ENCODE measurements at places on chromosomes 1 and 21.
A peak's percentile ranks its signal among the peaks of the same experiment; 100 is the strongest.

GRCh38 chr1:116769994-116770393, 15.8 kb downstream of the CD2 start:
- H3K27me3 ChIP-seq, result no peaks in the 10 kb centered on the region
- no peaks in the 10 kb centered on the region for H3K36me3 ChIP-seq
- H3K27ac ChIP-seq, result no peak overlapping the region
- H3K4me1 ChIP-seq, result no peaks in the 10 kb centered on the region

- peaks cover 20% of the 10 kb centered on the region for H3K27me3 ChIP-seq
- H3K4me3 ChIP-seq, result no peak overlapping the region
- H3K4me1 ChIP-seq, result peaks cover 11% of the 10 kb centered on the region
- no peak overlapping the region for H3K27ac ChIP-seq
- no peak for DNase-seq
These were observed 2.7 kb downstream of the GIPC2 start for GRCh38 chr1:78048446-78048845.

DNA sequence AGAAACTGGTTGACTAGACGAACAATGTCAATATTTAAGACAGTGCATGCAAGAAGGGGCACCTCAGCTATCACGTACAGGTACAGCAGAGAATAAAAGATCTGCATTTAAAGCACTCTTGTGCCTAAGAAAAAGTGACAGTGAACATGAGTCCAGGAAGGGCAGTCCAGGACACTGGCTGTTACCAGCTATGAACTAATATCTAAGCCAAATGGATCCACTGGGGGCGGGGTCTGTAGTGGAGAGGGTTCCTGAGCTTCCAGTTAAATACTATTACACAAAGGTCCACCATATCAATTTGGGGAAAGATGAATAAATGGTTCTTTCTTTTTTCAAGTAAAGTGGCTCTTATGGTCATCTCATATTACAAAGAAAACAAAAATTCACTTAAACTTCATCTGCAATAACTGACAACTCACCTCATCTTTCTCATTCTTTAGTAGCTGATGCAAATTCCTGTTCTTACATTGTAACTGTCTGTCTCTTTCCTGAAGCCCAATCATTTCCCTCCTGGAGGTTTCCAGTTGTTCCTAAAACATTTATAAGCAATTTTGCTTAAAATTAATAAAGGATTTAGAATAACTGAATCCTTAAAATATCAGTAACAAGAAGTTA, 24.5 kb downstream of the SSX2IP start:
- H3K36me3 ChIP-seq, result peaks cover 3% of the 10 kb centered on the region
- no peaks in the 10 kb centered on the region for H3K4me1 ChIP-seq
- H3K27ac ChIP-seq, result no peak overlapping the region
- DNase-seq, result no peak

GRCh38 chr1:223007935-223008334, 135.1 kb downstream of the TLR5 start:
- H3K4me1 ChIP-seq, result no peaks in the 10 kb centered on the region
- no peak for DNase-seq
- H3K4me3 ChIP-seq, result no peak overlapping the region
- no peaks in the 10 kb centered on the region for H3K36me3 ChIP-seq

DNA sequence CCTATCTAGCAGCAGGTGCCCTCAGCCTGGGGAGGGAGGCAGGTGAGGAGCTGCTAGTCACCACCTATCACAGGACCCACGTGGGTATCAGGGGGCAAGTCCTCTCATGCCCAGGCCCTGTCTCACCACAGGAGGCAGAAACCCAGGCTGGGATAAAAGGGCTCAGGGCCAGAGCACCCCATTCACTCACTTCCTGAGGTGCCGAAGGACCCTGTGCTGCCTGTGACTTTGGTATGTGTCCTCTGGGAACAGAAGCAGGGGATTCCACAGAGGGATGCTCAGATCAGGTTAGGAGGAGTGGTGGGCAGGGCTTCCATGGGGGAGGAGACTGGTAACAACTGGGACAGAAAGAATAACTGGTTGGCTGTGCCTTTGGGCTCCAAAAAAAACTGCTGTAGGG, at the start of gene LCE1E:
Gene LCE1E, plus strand, starts transcription at position 181 of the 400 bp plus-strand sequence. CDS start 1,043 bp downstream, outside the sequence.
- no peak for DNase-seq
- H3K4me3 ChIP-seq, result no peak within 1 kb of the TSS
- no peaks in the 10 kb centered on the region for H3K36me3 ChIP-seq
- no peaks in the 10 kb centered on the region for H3K27me3 ChIP-seq
- H3K4me1 ChIP-seq, result peaks cover 43% of the 10 kb centered on the region
- H3K27ac ChIP-seq, result no peak within 1 kb of the TSS

DNA sequence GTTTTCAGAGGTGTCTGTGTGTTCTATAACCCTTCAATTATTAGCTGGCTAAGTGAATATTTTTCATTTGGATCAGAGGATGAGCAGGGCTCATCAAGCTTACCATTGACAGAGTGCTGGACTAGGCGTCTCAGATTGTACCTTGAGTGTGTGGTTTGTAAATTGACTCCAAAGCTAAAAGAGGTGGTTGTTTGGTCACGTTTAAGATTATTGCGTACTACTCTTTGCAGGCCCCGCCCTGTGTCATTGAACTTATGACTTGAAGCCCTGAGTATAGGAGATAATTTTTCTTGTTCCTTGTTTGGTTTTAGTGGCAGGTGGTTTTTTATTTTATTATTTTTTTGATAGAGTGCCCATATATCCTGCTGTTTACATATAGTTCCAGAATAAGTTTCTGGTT, 17.7 kb downstream of the MRPS6 start:
- no peak for DNase-seq
- H3K4me3 ChIP-seq, result no peak overlapping the region
- no peaks in the 10 kb centered on the region for H3K27me3 ChIP-seq
- H3K27ac ChIP-seq, result no peak overlapping the region
- H3K4me1 ChIP-seq, result no peaks in the 10 kb centered on the region

DNA sequence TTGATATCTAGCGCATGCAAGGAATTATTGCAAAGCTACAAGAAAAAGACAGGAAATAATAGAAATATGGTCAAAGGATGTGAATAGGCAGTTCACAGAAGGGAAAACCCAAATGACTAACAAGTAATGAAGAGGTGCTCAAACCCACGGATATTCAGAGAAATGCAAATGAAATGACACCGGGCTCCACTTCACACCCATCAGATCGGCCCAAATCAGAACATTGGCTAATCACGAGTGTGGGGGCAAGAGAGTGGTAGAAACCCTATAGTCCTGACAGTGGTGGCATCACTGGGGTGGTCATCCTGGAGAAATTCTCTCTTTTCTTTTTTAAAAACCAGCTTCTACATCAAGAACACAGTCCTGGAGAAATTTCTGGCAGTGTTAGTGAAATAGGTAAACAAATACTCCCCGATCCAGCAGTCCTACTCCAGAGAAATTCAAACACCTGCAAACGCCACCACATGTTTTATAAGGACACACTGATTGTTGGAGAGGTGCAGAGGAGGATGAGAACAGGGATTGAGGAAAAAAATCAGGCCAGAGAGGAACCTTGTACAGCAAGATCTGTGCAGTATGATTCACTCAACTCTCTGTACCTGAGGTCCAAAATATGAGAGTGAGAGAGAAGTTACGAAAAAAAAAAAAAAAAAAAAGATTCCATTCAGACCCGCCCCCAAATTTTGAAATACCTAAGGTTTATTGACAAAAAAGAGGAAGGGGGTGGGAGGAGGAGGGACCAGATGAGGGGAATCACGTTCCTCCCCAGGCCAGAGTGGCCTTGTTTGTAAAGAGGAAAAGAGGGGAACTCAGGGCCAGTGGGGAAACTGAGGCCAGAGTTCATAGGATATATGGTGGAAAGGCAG, 9.2 kb upstream of the TNFRSF1B start:
- peak overlapping the region; percentile 10 for H3K4me3 ChIP-seq
- H3K4me1 ChIP-seq, result peaks cover 41% of the 10 kb centered on the region
- DNase-seq, result no peak
- no peaks in the 10 kb centered on the region for H3K27me3 ChIP-seq
- peaks cover 6% of the 10 kb centered on the region for H3K36me3 ChIP-seq

DNA sequence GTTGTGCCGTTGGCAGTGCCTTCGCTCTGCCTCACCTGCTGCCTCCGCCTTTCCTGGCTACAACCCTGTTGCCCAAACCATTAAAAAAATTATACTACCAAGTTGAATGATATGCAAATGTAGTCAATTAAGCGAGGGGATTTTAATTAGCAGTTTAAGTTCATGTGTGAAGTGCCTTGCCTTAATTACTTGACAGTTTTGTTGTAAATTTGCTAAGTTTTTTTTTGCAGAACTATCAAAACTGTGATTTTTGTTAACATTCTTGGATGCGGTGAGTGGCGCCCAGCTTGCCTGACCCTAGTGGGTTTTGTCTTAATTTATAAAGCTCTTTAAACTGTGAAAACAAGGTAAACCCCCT, 10.9 kb downstream of the SKI start:
- peaks cover 12% of the 10 kb centered on the region for H3K4me1 ChIP-seq
- peaks cover 14% of the 10 kb centered on the region for H3K36me3 ChIP-seq
- no peak overlapping the region for H3K27ac ChIP-seq
- no peak for DNase-seq
- H3K4me3 ChIP-seq, result no peak overlapping the region

GRCh38 chr1:111611986-111612385, 7.6 kb upstream of the RAP1A start:
- DNase-seq, result no peak
- peaks cover 7% of the 10 kb centered on the region for H3K27me3 ChIP-seq
- H3K4me1 ChIP-seq, result peaks cover 9% of the 10 kb centered on the region
- H3K36me3 ChIP-seq, result no peaks in the 10 kb centered on the region

DNA sequence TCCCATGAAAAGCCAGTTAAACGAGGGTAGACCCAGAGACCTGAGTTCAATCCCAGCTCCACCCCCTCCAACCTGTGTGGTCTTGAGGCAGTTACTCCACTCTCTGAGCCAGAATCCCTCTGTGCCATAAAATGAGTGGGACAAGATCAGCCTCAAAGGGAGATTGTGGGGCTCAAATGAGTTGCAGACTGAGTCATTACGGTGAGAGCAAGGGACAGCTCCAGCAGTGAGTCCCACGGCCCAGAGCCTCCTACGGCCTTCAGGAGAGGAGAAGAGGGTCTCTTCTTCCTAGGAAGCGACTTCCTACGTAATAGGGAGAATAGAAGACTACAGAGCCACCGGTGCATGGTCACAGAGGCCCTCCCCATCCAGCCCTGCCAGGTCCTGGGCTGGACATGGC, 6.7 kb upstream of the CAMK2N1 start:
- H3K27ac ChIP-seq, result no peak overlapping the region
- peaks cover 37% of the 10 kb centered on the region for H3K4me1 ChIP-seq
- H3K27me3 ChIP-seq, result no peaks in the 10 kb centered on the region
- H3K36me3 ChIP-seq, result peaks cover 21% of the 10 kb centered on the region

- H3K27ac ChIP-seq, result no peak overlapping the region
- DNase-seq, result peak; percentile 54
- no peaks in the 10 kb centered on the region for H3K4me1 ChIP-seq
- H3K27me3 ChIP-seq, result peaks cover 88% of the 10 kb centered on the region
These were observed 50.3 kb upstream of the COA6 start for GRCh38 chr1:234322979-234323378.

DNA sequence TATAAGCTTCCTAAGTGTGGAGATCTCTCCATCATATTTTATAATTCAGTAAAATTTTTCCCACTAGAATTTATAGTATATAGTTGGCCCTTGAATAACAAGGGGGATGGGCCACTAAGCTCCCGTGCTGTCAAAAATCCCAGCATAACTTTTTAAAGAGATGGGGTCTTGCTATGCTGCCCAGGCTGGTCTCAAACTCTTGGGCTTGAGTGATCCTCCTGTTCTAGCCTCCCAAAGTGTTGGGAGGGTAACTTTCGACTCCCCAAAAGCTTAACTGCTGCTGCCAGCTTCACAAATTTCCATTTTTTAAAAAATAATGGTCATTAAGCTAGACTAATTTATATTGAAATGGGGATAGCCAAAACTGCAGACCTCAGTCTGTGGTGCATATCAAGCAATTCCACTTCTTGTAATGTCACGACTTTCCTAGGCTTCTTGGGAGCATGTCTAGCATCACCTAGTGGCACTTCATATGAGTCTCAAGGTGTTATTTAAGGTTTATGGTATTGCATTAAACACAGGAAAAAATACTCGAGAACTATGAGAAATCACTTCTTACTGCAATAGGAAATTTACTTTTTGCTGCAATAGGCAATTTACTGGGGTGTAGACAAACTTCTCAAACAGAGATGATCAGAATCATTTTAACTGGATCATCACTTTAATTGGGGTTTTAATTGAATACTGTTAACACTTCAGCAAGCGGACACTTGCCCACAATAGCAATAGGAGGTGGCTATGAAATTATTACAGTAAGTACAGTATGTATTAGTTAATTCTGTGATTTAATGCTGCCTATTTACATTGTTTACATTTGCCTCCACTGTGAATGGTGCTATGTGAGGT, 19.3 kb upstream of the ACTA1 start:
- DNase-seq, result no peak
- no peaks in the 10 kb centered on the region for H3K27me3 ChIP-seq
- peaks cover 18% of the 10 kb centered on the region for H3K36me3 ChIP-seq
- H3K4me3 ChIP-seq, result no peak overlapping the region
- no peaks in the 10 kb centered on the region for H3K4me1 ChIP-seq
- H3K27ac ChIP-seq, result no peak overlapping the region

GRCh38 chr1:161738627-161739287, 10.8 kb upstream of the DUSP12 start:
- H3K27ac ChIP-seq, result no peak overlapping the region
- H3K4me3 ChIP-seq, result no peak overlapping the region
- peaks cover 5% of the 10 kb centered on the region for H3K36me3 ChIP-seq
- DNase-seq, result peak; percentile 51
- H3K4me1 ChIP-seq, result peaks cover 36% of the 10 kb centered on the region

DNA sequence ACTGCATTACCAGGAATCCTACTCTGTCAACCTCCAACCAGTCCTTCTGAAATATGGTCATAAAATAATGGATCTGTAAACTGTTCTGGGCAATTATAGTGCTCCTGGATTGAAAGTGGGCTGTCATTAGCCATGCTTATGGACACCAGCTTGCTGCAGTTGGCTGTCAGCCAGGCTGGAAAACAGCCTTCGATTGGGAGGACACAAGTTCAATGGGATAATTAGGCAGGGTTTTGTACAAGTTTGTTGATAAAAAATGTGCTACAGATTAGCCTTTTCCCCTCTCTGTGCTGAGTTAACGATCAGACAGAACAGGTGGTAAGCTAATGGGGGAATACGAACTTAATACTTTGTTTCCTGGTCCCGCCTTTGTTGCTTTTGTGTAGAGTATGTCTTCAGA, 413.9 kb downstream of the DUSP10 start:
- no peak for DNase-seq
- H3K4me1 ChIP-seq, result no peaks in the 10 kb centered on the region
- no peak overlapping the region for H3K27ac ChIP-seq
- no peak overlapping the region for H3K4me3 ChIP-seq
- no peaks in the 10 kb centered on the region for H3K36me3 ChIP-seq

DNA sequence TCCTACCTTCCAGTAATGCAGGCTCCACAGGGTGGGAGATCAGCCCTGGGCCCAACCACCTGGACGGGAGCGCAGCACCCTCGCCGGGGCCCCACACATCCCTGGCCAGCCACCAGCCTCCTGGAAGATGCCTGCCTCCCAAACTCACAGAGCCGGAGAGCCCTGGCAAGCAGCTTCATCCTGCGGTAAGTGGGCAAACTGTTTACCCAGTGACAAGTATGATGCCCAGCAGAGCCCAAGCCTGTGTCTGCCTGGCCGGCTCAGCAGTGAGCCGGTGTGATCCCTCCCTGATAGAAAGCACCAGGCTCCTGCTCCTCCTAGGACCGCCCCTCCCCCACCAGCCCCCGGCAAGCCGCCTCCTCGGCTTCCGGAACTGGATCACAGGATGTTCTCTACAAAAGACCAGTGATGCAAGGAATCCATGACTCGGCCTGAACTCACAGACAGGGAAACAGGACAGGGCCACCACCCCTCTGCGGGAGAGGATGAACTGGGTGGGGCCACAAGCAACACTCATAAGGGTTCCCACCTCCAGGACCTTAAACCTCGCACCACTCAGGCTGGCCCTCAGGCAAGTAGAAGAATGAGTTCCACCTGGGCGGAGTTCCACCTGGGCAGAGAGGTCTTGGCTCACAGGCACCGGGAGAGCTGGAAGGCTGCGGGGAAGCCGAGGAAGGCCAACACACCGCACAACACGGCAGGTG, 7.9 kb downstream of the ACOT7 start:
- peaks cover 5% of the 10 kb centered on the region for H3K36me3 ChIP-seq
- peaks cover 19% of the 10 kb centered on the region for H3K4me1 ChIP-seq
